WTC11 (cell line): ENCODE measurements at places on chromosomes 2 and 18. TPM values are rescaled to one million over a fixed set of nuclear protein-coding genes. Genes with fewer than 3 reads are reported as not detected.

Gene EPB41L3
- total RNA-seq, result 20.1 to 20.6 TPM (median 20.1 TPM) in 3 replicates

Gene TNS1
- total RNA-seq, result 4.2 to 5.4 TPM (median 4.5 TPM) in 3 replicates

Gene GPBAR1
- 0.20 to 0.39 TPM (median 0.25 TPM) in 3 replicates for total RNA-seq

Gene ADD2
- 164 to 196 TPM (median 187 TPM) in 3 replicates for total RNA-seq

- H3K4me3 ChIP-seq, result no peak overlapping the region
- no peaks in the 10 kb centered on the region; the same call in 1 of the 2 replicates for H3K27me3 ChIP-seq
- H3K4me1 ChIP-seq, result peaks cover 8% of the 10 kb centered on the region
Observed at GRCh38 chr2:20525041-20526035, 78.5 kb downstream of the RHOB start.

- no peaks in the 10 kb centered on the region for H3K36me3 ChIP-seq
- no peak for DNase-seq
- H3K27me3 ChIP-seq, result peaks cover 82% of the 10 kb centered on the region
- no peak overlapping the region for H3K4me3 ChIP-seq
Observed at GRCh38 chr2:100107906-100108647, 34.3 kb downstream of the AFF3 start.
